ENCODE measurements at places on chromosomes 1 and 21. TPM values are rescaled to one million over a fixed set of nuclear protein-coding genes. Genes with fewer than 3 reads are reported as not detected.

The KCNJ9 gene
- 1.2 TPM for total RNA-seq

The RHEX gene
- 0.53 TPM for total RNA-seq

The CD5L gene
- total RNA-seq: not detected

GRCh38 chr1:213698092-213698702 is 289.6 kb upstream of the PROX1 start:
- H3K4me3 ChIP-seq: no peak overlapping the region
- H3K27me3 ChIP-seq: no peaks in the 10 kb centered on the region
- no peak overlapping the region for H3K27ac ChIP-seq

DNA sequence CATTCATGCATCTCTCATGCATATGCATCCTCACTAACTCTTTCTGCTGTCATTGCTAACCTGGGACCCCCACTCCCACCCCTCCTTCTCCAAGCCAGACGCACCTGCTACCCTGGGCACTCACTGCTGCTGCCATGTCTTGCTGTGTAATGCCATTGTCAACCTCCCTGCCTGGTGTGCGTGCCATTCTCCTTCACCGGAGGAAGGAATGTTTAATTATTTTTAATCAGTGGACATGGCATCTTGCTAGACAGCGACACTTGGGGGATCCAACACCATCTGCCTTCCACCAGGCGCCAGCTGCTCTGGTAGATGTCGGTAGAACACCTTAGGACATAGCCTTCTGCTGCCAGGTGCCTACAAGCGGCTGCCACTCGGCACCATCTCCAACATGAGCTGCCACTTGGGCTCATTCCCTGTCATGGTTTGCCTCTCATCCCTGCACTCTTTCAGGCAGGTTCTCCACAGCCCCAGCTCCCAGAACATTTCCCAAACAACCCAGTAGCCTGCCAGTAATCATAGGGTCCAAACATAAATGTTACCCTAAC is 306.9 kb downstream of the TTLL7 start:
- no peaks in the 10 kb centered on the region for H3K36me3 ChIP-seq
- no peak for DNase-seq
- peaks cover 6% of the 10 kb centered on the region for H3K4me1 ChIP-seq
- peak overlapping the region; percentile 49 for H3K4me3 ChIP-seq
- H3K27ac ChIP-seq: peak overlapping the region; percentile 59

DNA sequence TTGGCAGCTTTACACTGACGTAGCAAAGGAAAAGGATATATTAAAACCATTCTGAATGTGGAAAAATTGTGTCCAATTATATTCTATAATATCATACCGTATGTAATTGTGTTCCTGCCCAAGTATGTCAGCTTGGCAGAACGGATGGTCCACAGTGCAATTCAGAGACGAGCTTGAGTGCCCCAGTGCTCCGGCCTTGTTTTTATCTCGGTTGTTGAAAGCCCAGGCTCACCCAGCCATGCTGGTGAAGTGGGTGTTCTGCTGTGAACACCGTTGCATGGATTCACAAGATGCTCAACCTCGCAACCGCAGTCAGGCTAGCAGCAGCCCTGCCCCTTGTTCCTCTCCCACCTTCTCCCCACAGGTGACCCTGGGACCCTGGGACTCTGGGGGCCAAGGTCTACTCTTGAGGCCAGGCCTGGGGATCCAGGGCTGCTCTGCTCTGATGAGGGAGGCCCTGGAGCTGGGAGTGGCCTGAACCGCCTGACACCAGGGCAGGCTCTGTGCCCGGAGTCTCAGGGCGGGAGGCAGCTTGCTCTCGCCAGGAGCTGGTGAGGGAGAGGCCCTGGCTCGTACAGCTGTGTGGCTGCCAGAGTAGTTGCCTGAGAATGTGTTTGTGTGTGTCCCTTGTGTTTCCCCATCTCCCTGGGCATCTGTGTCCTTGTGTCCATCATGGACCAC is 11.2 kb downstream of the PTPRF start:
- no peaks in the 10 kb centered on the region for H3K36me3 ChIP-seq
- no peaks in the 10 kb centered on the region for H3K27me3 ChIP-seq
- DNase-seq: peak; percentile 90

DNA sequence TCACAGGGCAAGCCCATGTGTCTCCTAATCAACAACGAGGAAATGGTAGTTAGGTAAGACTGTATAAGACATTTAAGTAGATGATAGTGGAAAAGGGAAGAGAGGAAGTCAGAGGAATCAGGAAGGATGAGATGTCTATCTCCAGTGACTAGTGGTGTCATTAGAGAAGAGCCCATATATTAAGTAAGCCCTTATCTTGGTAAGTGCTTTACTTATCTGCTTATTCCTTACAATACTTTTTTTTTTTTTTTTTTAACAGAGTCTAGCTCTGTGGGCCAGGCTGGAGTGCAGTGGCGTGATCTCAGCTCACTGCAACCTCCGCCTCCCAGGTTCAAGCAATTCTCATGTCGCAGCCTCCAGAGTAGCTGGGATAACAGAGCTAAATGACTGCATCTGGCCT is 29.5 kb downstream of the RNF11 start:
- DNase-seq: no peak
- H3K4me1 ChIP-seq: peaks cover 83% of the 10 kb centered on the region
- peak overlapping the region; percentile 81 for H3K27ac ChIP-seq
- H3K36me3 ChIP-seq: no peaks in the 10 kb centered on the region
- no peaks in the 10 kb centered on the region for H3K27me3 ChIP-seq

- peak overlapping the region; percentile 88 for H3K27ac ChIP-seq
- peaks cover 82% of the 10 kb centered on the region for H3K36me3 ChIP-seq
- peaks cover 47% of the 10 kb centered on the region for H3K4me1 ChIP-seq
- H3K4me3 ChIP-seq: no peak overlapping the region
- H3K27me3 ChIP-seq: no peaks in the 10 kb centered on the region
Measured at GRCh38 chr1:201786824-201787223, 42.1 kb upstream of the IPO9 start.

The ZSCAN20 gene
- total RNA-seq: 42.6 TPM

DNA sequence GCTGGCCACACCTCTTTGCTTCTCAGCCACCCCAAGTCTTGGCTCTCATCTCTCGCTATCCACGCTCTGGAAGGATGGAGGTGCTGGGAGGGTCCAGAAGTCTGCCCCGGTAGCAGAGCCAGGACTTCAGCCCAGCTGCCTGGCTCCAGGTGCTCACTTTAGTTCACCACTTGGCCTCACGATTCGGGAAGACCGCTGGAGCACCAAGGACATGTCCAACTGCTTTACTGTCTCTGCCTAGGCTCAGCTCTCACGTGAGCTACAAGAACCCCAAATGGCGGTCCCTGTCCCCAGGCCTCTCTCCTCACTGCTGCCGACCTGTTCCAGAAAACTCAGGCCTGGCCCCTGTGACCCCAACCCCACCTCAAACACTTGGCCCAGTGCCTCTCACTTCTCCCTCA is 3.4 kb downstream of the TRIM11 start:
- no peak for DNase-seq
- H3K36me3 ChIP-seq: peaks cover 4% of the 10 kb centered on the region
- H3K27me3 ChIP-seq: no peaks in the 10 kb centered on the region
- no peak overlapping the region for H3K27ac ChIP-seq
- peaks cover 28% of the 10 kb centered on the region for H3K4me1 ChIP-seq

The HSPB7 gene
- total RNA-seq: 191 TPM

DNA sequence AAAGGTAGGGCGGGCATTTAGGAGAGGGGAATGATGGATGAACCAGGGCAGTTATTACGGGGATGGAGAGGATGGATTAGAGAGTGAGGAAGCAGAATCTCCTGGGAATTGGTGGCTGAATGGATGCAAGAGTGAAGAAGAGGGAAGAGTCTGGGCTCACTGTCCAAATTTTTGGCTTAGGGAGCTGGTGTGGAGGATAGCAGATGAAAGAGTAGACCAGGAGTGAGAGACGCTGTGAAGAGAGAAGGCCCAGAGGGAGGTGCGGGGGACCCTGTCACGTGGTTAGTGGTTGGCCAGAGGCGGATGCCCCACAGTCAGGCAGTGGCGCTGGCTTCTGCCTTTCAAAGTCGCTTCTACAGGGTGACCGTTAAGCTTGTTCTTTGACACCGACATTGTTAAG is 78.4 kb downstream of the PEX14 start:
- no peak overlapping the region for H3K4me3 ChIP-seq
- no peaks in the 10 kb centered on the region for H3K36me3 ChIP-seq
- H3K27ac ChIP-seq: no peak overlapping the region
- no peaks in the 10 kb centered on the region for H3K27me3 ChIP-seq
- H3K4me1 ChIP-seq: no peaks in the 10 kb centered on the region

GRCh38 chr1:224939844-224940425 is 10.5 kb downstream of the DNAH14 start:
- no peaks in the 10 kb centered on the region for H3K4me1 ChIP-seq
- no peak overlapping the region for H3K27ac ChIP-seq
- no peaks in the 10 kb centered on the region for H3K27me3 ChIP-seq
- no peak for DNase-seq
- no peak overlapping the region for H3K4me3 ChIP-seq
- no peaks in the 10 kb centered on the region for H3K36me3 ChIP-seq

DNA sequence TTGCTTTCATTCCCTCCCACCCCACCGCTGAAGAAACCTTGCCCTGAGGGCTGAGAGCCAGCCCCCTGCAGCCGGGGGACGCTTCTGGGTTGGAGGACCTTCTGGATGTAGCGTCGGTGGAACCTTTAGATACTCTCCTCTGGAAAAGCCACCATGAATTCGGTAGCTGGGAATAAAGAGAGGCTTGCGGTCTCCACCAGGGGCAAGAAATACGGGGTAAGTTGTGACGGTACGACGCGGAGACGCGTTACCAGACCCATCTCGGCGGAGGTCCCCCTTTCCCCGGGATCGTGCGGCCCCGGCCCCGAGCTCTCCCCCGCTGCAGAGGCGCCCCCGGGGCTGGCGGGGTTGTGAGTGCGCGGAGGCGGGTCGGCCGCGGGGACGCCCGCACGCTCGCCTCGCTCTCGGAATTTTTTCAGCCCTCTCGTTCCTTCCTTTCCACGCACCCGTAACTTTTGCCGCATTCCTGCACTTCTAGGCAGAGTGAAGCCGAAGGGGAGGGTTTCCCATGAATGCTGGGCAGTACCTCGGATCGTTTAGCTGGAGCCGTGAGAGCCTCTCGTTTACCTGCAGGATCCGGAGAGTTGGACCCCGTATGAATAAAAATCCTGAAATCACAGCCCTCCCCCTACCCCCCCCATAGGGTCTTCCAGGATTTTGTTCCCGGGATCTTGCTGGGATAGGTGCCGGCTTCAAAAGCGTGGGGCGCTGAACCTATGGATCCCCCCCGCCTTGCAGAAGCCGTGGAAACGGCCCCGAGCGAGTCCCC is 671 bp downstream of the KIF26B start:
- H3K27me3 ChIP-seq: peaks cover 9% of the 10 kb centered on the region
- no peak overlapping the region for H3K27ac ChIP-seq
- peaks cover 8% of the 10 kb centered on the region for H3K4me1 ChIP-seq
- H3K36me3 ChIP-seq: no peaks in the 10 kb centered on the region
- no peak for DNase-seq
- H3K4me3 ChIP-seq: peak overlapping the region; percentile 71

GRCh38 chr1:178528228-178528952 is 15.5 kb downstream of the TEX35 start:
- no peak overlapping the region for H3K27ac ChIP-seq
- no peaks in the 10 kb centered on the region for H3K36me3 ChIP-seq
- no peaks in the 10 kb centered on the region for H3K27me3 ChIP-seq
- no peak for DNase-seq
- H3K4me3 ChIP-seq: no peak overlapping the region
- H3K4me1 ChIP-seq: no peaks in the 10 kb centered on the region

The PAQR6 gene
- not detected for total RNA-seq

The ERICH3 gene
- not detected for total RNA-seq

The BNIPL gene
- not detected for total RNA-seq

DNA sequence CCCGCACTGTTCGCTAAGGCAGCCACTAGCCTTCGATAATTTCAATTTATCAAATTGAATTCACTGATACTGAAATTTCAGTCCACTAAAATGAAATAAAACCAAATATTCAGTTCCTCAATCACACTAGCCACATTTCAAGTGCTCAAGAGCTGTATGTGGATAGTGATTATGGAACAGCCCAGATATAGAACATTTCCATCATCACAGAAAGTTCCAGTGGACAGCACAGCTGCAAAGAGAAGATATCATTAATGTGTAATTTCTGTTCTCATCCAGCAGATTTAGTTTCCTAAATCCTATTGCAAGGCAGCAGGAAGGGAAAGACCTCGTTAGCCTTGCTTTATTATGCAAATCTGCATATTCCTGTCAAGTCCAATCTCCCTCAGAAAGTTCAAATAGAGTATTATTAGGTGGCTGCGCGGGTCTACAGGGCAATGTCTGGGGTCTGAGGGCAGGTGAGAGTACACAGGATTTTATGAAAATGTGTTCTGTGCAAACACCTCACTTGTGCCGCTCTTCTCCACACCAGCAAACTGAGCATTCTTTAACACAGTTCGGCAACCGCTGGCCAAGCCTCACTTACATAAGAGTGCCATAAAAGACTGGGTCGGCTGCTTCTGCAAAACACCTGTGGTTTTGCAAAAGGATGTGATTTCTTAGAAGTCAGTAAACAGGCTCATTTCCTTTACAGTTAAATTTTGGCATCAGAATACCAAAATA is 22.4 kb downstream of the CAPZB start:
- H3K27ac ChIP-seq: no peak overlapping the region
- no peak for DNase-seq
- H3K36me3 ChIP-seq: no peaks in the 10 kb centered on the region
- H3K27me3 ChIP-seq: no peaks in the 10 kb centered on the region
- no peak overlapping the region for H3K4me3 ChIP-seq

DNA sequence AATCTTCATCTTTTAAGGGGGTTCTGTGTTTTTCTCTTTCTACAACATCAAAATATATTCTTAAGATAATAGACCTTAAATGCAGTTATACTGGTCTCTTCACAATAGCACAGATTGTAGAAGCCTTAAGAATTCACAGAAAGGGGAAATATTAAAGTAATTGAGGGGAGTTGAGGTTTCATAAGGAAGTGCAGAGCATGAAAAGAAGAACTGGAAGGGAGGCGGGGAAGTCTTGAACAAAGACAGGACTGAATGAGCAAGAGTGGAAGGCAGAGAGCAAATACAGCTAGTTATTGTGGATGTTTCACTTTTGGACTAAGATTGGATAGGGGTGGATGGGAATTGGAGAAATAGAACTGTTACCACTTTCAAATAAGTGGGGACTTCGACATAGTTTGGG is 67.7 kb downstream of the PTGER3 start:
- peaks cover 13% of the 10 kb centered on the region for H3K4me1 ChIP-seq
- no peak for DNase-seq
- no peaks in the 10 kb centered on the region for H3K36me3 ChIP-seq
- H3K27me3 ChIP-seq: no peaks in the 10 kb centered on the region

DNA sequence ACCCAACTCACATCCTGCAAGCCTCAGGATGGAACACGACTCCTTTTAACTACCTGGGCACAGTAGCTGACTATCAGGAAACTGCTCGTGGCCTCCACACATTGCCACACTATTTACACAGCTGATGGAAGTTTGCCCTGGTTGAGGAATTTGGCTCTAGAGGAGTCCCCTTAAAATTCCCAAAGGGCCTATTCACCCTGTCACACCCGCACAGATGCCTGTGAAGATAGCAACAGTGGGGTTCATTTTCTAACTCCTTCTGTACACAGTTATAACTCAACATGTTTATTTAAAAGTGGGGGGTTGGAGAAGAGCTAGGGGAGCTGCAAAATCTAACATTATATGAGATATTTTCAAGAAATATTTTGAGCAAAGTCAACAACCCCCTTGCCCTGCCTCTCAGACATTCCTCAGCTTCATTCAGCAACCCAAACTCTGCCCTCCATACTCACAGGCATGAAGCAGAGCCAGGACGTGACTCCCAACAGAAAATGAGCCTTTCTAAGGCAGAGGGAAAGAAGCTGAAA is 35.8 kb upstream of the CCN1 start:
- peaks cover 25% of the 10 kb centered on the region for H3K4me1 ChIP-seq
- no peak overlapping the region for H3K4me3 ChIP-seq

Data from ascending aorta (tissue), 2 donors.